H9 (cell line): ENCODE measurements at places on chromosomes 11 and 22. TPM values are rescaled to one million over a fixed set of nuclear protein-coding genes. Genes with fewer than 3 reads are reported as not detected.

The RASD2 gene
- 0.42 and 0.53 TPM in 2 replicates for total RNA-seq

- no peak for DNase-seq
These were observed 14.4 kb upstream of the BIRC2 start for GRCh38 chr11:102332611-102332994.

The TTC12 gene
- total RNA-seq = 8.3 and 9.5 TPM in 2 replicates

GRCh38 chr11:69645801-69646492 is 5.0 kb downstream of the CCND1 start:
- peak; percentile 36 for DNase-seq

The ZBTB16 gene
- total RNA-seq = not detected in 2 replicates
